ENCODE measurements at places on chromosomes 3 and 15.
A peak's percentile ranks its signal among the peaks of the same experiment; 100 is the strongest.

- no peak for DNase-seq
Observed at GRCh38 chr3:135966271-135966961, 888 bp downstream of the PPP2R3A start.

- DNase-seq = no peak
Observed at GRCh38 chr15:98017150-98017964, 56.9 kb downstream of the ARRDC4 start.

- DNase-seq = no peak
Observed at GRCh38 chr3:11211531-11212298, 57.4 kb downstream of the HRH1 start.

DNA sequence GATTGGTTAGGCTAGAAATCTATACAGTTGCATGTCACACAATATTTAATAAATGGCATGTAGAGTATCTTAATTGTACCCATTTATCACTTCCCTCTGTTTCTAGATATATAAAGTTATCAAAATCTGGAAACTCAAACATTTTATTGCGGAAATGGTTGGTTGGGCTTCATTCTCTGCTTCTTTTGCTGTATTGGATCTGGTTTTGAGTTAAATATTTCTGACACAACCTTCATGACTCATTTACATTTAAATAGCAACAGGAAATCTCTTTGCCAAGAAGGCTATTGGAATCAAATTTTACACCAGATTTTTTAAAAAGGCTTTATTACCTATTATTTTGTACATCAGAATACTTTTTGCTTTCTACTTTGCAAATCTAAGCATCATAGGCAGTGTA, 153.8 kb downstream of the EBLN2 start:
- no peak for DNase-seq

GRCh38 chr3:17157713-17158112, 273.0 kb downstream of the PLCL2 start:
- DNase-seq = peak; percentile 22

All from right renal pelvis (tissue), 4 donors.